ENCODE measurements at places on chromosomes 13 and 19.

DNA sequence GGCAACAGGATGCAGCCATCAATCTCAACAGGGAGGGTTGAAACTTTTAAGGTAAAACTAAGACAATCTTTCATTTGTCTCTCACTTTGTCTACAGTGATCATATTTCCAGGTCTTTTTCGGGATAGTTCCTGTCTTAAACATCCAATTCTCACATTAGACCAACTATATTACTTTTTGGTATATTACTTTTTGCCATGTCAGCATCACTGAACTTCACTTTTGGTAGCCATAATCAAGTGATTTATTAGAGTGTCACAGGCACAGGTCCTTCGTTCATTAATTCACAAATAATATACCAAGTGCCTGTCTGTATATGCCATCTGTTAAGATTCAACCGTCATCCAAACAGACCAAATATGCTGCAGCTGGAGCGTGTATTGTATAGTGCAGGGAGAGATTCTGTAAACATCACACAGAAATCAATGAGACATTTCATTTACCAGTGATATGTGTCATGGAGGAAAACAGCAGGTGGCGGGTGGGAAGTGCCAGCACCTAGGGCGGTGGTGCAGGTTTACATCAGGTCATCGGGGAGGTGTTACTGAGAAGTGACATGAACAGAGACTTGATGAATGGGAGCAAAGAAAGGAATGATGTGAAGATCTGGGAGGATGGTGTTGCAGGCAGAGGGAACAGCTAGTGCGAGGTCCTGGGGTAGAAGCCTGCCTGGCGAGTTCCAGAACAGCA, 24.9 kb downstream of the ARHGEF7 start:
- DNase-seq = no peak

DNA sequence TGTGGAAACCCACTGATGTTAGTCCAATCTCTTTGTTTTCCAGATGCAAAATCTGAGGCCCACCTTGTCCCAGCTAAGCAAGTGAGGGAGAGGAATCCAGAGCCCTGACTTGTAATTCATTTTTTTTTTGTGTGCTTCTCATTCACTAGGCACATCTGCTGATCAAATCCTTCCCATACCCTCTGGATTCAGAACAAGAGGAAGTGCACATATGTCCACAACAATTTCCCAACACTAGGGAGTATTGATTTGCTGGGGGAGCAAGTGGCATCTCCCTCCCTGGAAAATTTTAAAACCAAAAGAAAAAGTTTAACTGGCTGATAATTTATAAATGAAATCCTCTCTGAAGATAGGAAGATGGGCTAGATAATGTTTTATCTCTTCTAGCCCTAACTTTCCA, 94.6 kb upstream of the RFC3 start:
- DNase-seq = no peak

- DNase-seq = no peak
Observed at GRCh38 chr19:18171605-18172327, 1.8 kb upstream of the IFI30 start.

DNA sequence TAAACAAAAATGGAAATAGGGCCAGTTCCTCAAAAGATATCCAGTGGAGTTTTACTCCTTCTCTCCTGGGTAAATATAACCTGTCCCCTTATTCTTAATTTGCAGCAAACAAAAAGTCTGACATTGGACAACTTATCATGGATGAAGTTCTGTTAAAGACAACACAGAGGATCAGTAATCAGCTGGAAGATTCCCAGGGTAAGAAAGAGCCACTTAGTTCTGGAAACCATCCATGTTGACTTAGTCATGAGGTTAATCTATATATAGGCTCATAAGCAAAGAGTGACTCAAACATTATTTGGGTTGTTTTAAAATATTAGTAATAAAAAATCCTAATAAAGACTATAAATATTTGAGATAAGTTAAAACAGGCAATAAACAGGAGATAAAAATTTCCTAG, 40.5 kb upstream of the EBPL start:
- DNase-seq = no peak

Measured in effector memory CD8-positive, alpha-beta T cell (primary cell).